ENCODE measurements at places on chromosomes 5 and 9. TPM values are rescaled to one million over a fixed set of nuclear protein-coding genes. Genes with fewer than 3 reads are reported as not detected.

The TPD52L3 gene
- not detected for polyA plus RNA-seq

The PGGT1B gene
- 5.5 TPM for polyA plus RNA-seq

The EGFL7 gene
- 6.2 TPM for polyA plus RNA-seq

The PFN3 gene
- not detected for polyA plus RNA-seq

The SURF4 gene
- polyA plus RNA-seq: 232 TPM

The PDGFRB gene
- not detected for polyA plus RNA-seq

The PKD2L2 gene
- polyA plus RNA-seq: not detected
